ENCODE measurements at places on chromosomes 3 and 15.

DNA sequence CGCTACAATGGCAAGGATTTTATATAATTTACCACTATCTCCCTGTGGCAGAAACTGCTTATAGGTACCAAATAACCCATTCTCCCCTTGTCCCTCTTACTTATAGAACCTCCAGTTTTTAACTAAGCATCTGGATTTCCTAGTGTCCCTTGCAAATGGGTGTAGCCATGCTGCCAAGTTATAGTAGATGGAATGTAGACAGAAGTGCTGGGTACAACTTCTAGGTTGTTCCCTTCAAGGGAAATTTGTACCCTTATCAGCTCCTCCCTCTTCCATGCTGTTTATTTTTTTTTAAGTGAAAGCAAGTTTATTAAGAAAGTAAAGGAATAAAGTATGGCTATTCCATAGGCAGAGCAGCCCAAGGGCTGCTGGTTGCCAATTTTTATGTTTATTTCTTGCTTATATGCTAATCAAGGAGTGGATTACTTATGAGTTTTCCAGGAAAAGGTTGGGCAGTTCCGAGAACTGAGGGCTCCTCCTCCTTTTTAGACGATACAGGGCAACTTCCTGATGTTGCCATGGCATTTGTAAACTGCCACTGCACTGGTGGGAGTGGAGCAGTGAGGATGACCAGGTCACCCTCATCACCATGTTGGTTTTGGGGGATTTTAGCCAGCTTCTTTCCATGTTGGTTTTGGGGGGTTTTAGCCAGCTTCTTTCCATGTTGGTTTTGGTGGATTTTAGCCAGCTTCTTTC lies 40.1 kb upstream of the TM4SF19 start:
- no peak for DNase-seq

GRCh38 chr15:77791941-77792340 lies 159.2 kb upstream of the LINGO1 start:
- DNase-seq: no peak

GRCh38 chr3:168427156-168427555 lies 331.4 kb upstream of the GOLIM4 start:
- DNase-seq: no peak

DNA sequence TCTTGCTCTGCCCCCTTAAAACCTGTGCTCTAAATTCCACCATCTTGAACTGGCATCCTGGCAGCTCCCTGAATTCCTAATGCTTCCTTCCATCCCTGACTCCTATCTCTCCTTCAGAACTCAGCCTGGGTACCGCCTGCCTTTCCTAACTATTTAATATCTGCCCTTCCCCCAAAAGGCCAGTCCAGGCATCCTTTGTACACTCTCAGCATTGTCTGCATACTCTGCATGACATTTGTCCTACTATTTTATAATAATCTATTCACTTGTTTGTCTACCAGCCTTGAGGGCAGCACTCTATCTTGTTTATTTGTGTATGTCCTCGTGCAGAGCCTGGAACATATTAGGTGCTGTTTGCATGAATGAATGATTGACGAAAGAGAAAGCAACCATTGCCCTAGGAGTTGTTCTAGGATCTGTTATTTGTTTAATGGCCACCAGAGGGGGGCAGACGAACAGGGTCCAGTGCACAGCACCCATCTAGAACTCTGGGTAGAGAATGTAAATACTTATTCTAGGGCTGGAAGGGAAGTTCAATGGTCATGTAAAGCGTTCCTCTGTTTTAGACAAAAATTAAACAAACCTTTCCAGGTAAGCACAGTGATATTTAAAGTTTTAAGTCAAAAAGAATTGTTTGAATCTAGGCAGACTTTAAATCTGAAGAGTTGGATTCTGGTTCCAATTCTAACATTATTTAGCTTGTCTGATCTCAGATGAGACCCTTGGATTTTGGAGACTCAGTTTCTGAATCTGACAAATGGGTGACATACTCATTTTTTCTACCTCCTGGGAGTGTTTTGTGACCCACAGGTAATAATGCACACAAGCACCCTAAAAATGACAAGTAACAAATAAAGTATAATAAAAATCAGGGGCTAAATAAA lies 125.8 kb upstream of the GALNT15 start:
- no peak for DNase-seq

DNA sequence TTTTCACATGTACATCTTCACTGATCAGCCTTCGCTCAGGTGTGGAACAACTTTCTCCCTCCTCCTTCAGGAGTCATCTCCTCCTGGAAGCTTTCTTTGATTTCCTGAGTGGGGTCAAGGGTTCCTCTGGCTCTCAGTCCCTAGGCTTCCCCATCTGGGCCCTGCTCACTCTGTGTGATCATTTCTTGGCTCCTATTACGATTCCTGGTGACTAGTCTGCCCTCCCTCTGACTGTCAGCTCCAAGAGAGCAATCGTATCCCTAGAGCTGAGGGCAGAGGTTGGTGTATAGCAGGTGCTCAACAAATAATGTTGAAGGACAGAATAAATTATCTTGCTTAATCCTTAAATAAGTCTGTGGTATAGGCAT lies 15.3 kb upstream of the PRKCD start:
- no peak for DNase-seq

DNA sequence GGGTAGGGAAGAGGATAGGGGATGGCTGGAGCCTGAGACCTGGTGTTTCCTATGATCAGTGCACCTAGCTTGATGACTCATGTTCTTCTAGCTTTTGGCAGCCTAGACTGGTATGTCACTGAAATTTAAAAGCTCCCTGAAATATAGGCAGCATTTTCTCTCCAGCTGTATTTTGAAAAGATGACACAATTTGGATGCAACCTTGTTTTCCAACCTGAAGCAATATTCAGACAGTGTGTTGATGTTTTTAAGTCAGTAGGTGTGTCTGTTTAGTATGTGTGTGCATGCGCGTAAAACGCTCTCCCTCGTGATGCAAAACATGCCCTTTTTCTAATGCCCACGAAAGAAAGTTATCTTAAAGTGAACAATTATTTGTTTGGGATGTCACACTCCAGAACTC lies 58.5 kb downstream of the RPL22L1 start:
- no peak for DNase-seq

- DNase-seq: no peak
Measured at GRCh38 chr15:57284535-57284934, 91.8 kb upstream of the CGNL1 start.

- DNase-seq: no peak
Measured at GRCh38 chr3:17035033-17035432, 150.3 kb downstream of the PLCL2 start.

DNA sequence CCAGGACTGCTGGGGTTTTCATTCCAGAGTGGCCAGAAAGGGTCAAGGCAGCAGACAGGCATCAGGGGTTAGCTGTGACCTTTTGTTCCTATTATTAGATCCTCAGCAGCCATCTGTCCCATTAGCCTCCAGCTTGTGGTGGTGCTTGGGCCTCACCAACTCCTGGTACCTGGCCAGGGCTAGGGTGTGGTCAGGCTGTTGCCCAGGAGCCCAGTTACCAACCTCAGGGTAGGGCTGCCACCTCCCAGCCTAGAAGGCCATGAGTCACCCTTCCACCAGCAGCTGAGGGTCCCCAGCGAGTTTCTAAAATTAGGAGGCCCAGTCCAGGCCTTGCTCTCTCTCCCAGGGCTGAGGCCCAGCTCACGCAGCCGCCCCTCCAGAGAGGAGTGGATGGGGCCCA lies 12.2 kb downstream of the TMEM43 start:
- no peak for DNase-seq

- DNase-seq: no peak
Measured at GRCh38 chr3:35664460-35664919, 25.2 kb downstream of the ARPP21 start.

GRCh38 chr3:120368172-120368571 lies 19.0 kb upstream of the LRRC58 start:
- no peak for DNase-seq

DNA sequence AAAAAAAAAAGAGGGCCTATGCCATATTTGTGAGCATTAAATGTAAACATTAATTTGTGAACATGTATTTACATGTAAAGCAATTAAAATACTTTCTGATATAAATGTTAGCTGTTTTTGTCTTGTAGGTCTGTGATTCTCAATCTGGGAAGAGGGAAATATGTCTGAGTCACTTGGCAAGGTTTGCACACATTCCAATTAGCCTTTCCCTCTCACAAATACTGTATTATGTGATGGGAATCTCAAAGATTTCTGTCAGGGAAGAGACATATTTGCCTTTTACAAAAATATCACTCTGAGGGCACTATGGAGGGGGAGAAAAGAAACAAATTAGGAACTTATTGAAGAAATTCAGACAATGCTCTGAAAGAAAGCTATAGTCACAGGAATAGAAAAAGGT lies 483.6 kb downstream of the GBE1 start:
- DNase-seq: no peak

DNA sequence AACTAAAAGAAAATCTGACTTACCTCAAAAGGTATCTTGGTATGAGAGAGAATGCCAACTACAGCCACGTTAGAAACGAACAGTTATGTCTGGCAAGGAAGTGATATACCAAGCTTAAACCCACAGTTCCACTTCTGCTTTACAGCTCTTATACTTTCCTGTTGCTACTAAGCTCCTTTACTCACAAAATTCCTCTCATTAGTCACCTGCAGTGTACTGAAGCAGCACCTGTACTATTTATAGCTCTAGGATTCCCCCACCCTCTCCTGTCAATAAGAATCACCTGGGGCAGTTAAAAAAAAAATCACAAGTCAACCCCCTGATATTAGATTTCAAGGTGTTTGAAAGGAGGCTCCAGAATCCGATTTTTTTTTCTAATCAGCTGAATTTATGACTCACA lies 2.9 kb upstream of the TMEM266 start:
- DNase-seq: no peak

- DNase-seq: no peak
Measured at GRCh38 chr3:66672830-66673229, 172.0 kb upstream of the LRIG1 start.

DNA sequence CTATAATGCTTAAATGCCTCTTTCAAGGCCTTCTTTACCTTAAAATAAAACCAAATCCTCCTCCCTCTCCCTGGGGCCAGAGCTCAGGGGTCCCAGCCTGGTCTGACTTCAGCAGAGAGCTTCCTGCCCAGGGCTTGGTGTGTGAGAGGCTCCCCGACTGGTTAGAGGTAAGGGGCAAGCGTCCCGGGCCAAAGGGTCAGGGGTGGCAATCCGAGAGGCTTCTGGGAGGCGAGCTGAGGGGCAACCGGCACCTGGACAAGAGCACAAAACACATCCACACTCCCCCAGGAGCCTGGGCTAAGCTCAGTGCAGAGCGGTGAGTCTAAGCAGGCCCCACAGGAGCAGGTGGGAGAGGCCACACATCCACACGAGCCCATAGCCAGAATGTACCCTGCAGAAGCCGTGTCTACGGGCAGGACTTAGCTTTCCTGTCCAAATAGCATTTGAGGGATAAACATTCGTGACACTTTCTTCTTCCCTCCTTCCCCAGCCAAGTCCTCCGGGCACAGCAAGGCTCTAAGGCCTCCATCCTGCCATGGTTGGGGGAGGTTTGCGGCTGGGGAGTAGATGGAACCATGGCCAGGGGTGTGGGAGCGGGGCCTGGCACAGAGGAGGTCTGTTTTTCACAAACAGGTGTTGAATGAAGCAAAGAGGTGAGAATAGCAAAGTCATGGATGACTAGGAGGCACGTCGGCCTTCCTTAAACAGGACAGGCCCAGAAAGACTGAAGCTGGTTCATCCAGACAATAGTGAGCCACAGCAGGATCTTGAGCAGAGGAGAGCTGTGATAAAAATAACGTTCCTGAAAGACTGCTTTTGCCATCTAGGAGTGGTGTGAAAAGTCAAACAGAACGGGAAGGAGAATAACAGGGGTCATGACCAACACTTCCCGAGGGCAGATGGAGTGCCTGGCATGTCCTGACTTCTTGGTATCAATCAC lies 98.7 kb upstream of the IQSEC1 start:
- no peak for DNase-seq

DNA sequence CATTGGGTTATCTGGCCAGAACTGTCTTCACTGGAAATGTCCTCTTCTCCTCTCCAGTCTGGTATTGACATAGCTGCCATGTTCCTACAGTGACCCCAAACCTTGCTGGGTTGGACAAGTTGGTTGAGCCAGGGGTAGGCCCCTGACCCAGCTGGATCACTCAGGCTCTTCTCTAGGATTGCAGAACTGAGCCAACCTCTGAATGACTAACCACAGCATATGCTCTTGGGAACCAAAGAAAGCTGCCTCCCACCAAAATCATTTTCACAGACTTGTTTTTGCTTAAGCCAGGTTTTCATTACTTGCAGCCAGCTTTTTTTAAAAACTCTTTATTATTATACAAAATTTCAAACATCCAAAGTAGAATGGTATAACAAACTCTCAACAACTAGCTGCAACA lies 41.4 kb downstream of the FSIP1 start:
- DNase-seq: no peak

- DNase-seq: no peak
Measured at GRCh38 chr15:67093504-67093862, 28.1 kb downstream of the SMAD3 start.

- no peak for DNase-seq
Measured at GRCh38 chr3:14847613-14848541, 29.1 kb downstream of the FGD5 start.

GRCh38 chr15:57345584-57345983 lies 30.7 kb upstream of the CGNL1 start:
- DNase-seq: no peak

DNA sequence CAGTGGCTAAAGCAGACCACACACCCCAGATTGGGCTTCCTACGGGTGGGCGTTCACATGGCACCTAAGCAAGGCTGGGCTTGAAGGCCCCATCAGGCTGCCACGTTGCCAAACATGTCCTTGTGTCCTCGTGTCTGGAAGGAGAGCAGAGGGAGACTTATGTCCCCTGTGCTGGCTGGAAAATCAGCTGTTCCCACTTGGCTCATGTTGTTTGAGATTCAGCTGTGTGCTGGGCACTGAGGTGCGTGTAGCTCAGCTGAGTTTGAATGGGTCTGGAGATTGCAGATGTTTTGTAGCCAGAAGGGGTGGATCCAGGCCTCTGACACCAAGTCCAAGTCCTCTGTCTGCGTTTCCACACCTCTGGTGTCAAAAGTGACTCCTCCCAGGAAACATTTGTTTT lies 34.6 kb downstream of the RLBP1 start:
- no peak for DNase-seq

- DNase-seq: no peak
Measured at GRCh38 chr3:159894386-159894785, 94.2 kb upstream of the IL12A start.
